Body of pancreas (tissue), 4 donors: ENCODE measurements at places on chromosomes 2 and 18.
A peak's percentile ranks its signal among the peaks of the same experiment; 100 is the strongest.

- DNase-seq, result no peak
Observed at GRCh38 chr2:96083064-96083939, 33.1 kb downstream of the ADRA2B start.

DNA sequence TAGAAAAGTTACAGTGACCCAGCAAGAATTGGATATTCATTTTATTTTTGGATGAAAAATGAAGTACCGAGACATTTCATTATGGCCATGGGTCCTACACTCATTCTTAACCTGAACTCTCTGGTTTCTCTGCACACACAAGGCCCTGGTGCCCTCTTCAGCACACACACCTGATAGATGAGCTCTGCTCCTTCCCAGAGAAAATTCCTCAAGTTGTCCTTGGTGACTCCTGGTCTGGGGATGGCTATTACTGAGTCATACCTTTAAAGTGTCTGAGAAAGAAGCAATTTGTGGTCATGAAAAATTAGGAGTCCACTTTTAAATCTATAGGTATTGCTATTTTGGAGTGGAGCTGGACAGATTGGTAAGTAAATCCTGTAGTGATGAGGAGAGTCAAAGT is 311.5 kb downstream of the CDH2 start:
- DNase-seq, result no peak

DNA sequence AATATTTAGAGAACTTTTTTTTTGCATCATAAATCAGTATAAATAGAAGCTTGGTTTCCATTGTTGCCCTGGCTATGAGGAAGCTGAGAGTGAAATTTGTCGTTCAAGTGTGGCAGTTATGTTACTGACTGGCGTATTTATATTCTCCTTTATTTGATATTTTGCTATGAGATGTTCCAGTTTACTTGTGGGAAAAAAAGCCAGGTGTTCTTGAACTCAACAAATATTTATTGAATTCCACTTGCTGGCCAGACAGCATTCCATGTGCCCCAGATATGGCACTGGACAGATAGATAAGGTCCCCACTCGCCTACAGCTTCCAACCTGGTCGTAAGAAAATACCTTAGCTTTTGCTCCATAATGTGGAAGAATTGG is 44.7 kb downstream of the NEDD4L start:
- DNase-seq, result peak; percentile 73

- no peak for DNase-seq
Observed at GRCh38 chr2:26675651-26676255, 16.8 kb upstream of the KCNK3 start.

DNA sequence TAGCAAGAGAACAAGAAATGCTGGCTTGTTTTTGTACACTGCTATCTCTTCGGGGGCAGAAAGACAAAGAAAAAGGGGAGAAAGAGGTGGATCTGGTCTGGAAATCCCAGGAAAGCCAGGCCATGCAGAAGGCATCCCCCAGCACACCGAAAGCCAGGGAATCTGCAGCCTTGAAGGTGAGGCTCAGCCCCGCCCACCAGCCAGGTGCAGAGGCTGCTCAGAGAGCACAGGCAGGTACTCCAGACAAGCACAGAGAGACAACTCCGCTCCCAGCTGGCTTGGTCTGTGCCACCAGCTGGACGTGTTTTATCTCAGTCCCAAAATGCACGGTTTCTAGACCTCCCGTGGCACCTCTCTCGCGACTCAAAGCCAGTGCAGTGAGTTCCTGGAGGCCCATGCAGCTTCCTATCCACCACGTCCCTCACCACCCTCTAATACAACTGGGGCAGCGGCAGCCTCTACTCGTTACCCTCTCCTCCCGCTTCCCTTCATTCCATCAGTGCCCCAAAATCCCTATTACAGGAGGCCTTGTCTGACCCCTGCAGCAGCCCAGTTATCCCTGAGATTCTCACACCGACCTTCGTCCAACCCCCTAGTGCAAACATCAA is 62.8 kb downstream of the HDAC4 start:
- peak; percentile 71 for DNase-seq

GRCh38 chr2:232420463-232421188 is 14.0 kb downstream of the ALPG start:
- peak; percentile 58 for DNase-seq

- DNase-seq, result no peak
Observed at GRCh38 chr18:73153271-73153670, 285.5 kb upstream of the NETO1 start.

GRCh38 chr2:154142480-154142879 is 270.8 kb downstream of the GALNT13 start:
- DNase-seq, result no peak

DNA sequence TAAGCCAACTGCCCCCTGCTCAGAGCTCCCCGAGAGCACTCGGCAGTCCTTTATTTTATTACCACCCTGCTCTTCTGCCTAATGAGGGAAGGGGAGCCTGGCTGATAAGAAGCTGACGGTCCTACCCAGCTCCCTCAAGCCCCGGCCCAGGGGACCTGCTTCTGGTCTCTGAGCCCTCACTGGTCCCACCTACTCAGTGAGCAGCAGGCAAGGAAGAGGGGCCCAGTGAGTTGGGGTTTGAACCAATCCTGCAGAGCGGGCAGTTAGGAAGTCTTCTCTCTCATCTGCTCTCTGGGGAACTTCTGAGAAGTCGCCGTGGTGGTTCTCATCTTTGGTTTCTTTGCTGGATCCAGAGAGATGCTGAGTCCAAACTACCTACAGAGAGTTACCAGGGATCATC is 218.9 kb downstream of the NDUFA10 start:
- no peak for DNase-seq
